ENCODE measurements at places on chromosomes 3 and 15. TPM values are rescaled to one million over a fixed set of nuclear protein-coding genes. Genes with fewer than 3 reads are reported as not detected.

GRCh38 chr3:30578479-30578878 lies 27.9 kb upstream of the TGFBR2 start:
- H3K27me3 ChIP-seq = no peaks in the 10 kb centered on the region
- H3K4me1 ChIP-seq = peaks cover 17% of the 10 kb centered on the region
- H3K36me3 ChIP-seq = no peaks in the 10 kb centered on the region

DNA sequence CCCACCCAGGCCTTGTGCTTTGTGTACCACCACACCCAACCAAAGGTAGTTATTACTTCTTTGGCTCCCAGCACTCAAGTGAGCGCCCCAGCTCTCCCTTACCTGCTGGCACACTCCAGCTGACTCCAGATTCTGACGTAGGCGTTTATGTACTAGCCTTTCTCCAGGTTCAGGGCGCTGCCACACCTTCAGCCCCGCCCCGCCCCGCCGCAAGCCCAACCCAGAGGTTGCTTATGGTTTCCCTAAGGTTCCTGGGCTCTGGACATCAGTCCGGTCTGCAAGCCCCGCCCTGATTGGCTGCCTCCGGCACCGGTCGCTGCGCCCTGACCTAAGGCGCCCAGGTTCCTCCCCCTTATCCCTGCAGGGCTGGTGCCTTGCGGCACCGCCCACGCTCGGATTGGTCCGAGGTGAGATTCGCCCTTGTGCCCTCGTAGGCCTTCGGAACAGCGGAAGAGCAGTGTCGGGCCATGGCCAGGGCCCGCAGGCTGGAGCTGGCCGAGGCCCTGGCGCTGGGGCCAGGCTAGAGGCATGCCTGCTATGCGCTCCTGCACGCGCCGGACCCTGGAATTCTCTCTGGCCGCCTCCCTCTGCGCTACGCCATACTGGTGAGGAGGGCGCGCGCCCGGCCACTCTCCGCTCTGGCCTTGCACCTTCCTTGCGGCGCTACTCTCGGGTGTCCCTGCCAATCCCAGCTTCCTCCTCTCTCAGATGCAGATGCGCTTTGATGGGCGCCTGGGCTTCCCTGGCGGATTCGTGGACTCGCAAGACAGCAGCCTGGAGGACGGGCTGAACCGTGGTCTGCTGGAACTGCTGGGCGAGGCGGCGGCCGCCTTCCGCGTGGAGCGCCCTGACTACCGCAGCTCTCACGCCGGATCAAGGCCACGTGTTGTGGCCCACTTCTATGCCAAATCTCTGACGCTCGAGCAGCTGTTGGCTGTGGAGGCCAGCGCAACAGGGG lies 19.8 kb upstream of the NUDT16 start:
- H3K4me1 ChIP-seq = peaks cover 5% of the 10 kb centered on the region
- peak overlapping the region; percentile 70 for H3K4me3 ChIP-seq
- H3K36me3 ChIP-seq = peaks cover 2% of the 10 kb centered on the region
- DNase-seq = peak; percentile 14

- no peaks in the 10 kb centered on the region for H3K36me3 ChIP-seq
- no peak for DNase-seq
- no peak overlapping the region for H3K4me3 ChIP-seq
- no peak overlapping the region for H3K27ac ChIP-seq
- peaks cover 2% of the 10 kb centered on the region for H3K4me1 ChIP-seq
- no peaks in the 10 kb centered on the region for H3K27me3 ChIP-seq
Observed at GRCh38 chr3:178302966-178303930, 233.0 kb upstream of the KCNMB2 start.

SAXO2 gene
- 2.4 TPM for total RNA-seq

DNA sequence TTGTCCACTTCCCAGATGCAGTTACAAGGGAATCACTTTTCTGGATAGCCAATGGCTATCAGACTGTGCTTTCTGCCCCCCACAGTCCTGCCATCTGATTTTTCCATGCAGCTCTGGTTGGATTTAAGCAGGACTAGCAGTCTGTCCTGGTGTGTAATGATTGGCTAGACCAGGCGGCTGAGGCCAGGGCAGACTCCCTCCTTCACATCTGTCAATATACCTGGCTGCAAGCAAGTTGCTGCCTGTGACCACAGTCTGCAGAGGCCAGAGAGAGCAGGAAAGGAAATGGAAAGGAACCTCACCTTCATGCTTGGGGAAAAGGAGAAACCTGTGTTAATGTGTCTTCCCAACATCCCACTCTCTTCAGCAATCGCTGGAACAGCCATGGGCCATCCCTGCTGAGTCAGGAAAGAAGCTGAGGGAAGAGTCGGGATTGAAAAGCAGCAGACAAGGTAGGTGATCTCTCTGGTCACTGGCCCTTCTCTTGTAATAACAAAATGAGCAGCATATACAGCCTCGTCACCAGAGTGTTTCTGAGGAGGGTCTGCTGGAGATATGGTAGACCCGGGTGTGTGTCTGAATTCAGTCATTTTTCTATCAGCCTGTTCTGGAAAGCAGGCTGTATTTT lies 126.7 kb upstream of the PHLDB2 start:
- no peak overlapping the region for H3K4me3 ChIP-seq
- H3K27me3 ChIP-seq = no peaks in the 10 kb centered on the region
- H3K4me1 ChIP-seq = peaks cover 14% of the 10 kb centered on the region
- DNase-seq = no peak
- no peak overlapping the region for H3K27ac ChIP-seq
- H3K36me3 ChIP-seq = peaks cover 14% of the 10 kb centered on the region

MST1R gene
- total RNA-seq = 0.74 TPM

DNA sequence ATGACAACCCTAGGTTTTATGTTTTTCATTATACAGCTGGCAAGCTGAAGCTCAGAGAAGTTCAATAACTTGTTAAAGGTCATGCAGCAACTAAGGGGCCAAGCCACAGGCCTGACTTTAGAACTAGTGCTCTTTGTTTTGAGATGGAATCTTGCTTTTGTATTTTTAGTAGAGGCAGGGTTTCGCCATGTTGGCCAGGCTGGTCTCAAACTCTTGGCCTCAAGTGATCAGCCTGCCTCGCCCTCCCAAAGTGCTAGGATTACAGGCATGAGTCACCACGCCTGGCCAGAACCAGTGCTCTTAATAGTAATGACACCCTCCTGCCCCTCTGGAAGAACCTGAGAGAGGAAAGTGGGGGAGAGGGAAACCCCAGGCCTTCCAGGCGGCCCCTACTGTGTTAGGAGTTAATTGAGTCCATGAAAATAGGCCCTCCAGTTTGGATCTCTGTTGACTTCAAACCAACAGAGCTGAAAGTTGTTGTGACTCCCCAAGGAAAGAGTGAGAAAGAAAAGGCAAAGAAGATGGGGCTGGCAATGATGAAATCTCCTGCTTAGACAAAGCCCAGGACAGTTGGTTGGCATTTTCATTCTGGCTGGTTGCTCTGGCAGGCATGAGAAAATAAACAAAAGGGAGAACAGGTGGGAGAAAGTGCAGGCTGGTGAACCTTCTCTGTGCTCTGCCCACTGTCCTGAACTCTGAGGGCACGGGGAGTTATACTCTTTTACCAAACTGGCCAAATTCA lies 3.6 kb upstream of the PRRT3 start:
- peaks cover 14% of the 10 kb centered on the region for H3K4me1 ChIP-seq
- no peaks in the 10 kb centered on the region for H3K27me3 ChIP-seq
- peaks cover 3% of the 10 kb centered on the region for H3K36me3 ChIP-seq

DNA sequence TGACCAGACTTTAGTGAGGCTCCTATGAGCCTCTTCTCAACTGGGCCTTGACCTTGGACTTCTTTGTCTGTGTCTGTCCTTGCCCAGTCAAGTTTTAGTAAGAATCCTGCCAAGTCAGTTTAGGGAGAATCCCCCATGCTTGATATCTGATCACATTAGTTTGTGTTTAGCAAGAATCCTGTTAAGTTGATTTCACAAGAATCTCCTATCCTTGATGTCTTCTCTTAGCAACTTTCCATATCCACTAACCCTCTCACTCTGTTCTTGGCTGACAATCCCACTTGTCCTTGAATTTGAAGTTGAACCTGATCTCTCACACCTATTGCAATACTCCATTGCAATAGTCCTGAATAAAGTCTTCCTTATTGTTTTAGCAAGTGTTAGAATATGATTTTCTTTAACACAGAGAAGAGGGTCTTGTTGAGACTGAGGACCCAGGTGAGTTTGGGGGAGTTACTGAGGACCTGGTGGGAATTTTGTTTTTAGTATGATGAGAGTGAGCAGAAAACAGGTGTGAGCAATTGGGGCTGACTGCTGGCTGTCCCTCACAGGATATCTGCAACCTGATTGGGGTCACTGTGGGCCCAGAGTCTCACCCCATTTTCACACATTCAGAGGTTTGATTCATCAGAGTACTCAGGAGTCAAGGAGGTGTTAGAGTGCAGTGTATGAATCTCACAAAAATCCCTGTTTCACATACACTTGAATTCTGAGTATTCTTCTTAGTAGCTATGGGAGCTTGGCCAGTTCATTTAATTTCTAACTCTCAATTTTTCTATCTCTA lies 39.9 kb upstream of the TNFAIP8L3 start:
- no peak overlapping the region for H3K27ac ChIP-seq
- no peak overlapping the region for H3K4me3 ChIP-seq
- H3K27me3 ChIP-seq = peaks cover 7% of the 10 kb centered on the region
- no peaks in the 10 kb centered on the region for H3K36me3 ChIP-seq
- no peaks in the 10 kb centered on the region for H3K4me1 ChIP-seq
- DNase-seq = no peak

- no peak within 1 kb of the TSS for H3K27ac ChIP-seq
- peak; percentile 37 for DNase-seq
- H3K4me3 ChIP-seq = peak within 1 kb of the TSS; percentile 58
- peaks cover 2% of the 10 kb centered on the region for H3K36me3 ChIP-seq
- H3K27me3 ChIP-seq = peaks cover 44% of the 10 kb centered on the region
- H3K4me1 ChIP-seq = peaks cover 2% of the 10 kb centered on the region
Observed at GRCh38 chr15:82647045-82647834, at the start of gene CPEB1. Gene CPEB1 (minus strand): TSS chr15:82647363. CDS start chr15:82628459, 18,904 bp downstream.

- H3K36me3 ChIP-seq = peaks cover 2% of the 10 kb centered on the region
- no peaks in the 10 kb centered on the region for H3K27me3 ChIP-seq
- no peak overlapping the region for H3K4me3 ChIP-seq
- DNase-seq = no peak
- H3K4me1 ChIP-seq = peaks cover 6% of the 10 kb centered on the region
Observed at GRCh38 chr3:177982034-177982433, 554.2 kb upstream of the KCNMB2 start.

DNA sequence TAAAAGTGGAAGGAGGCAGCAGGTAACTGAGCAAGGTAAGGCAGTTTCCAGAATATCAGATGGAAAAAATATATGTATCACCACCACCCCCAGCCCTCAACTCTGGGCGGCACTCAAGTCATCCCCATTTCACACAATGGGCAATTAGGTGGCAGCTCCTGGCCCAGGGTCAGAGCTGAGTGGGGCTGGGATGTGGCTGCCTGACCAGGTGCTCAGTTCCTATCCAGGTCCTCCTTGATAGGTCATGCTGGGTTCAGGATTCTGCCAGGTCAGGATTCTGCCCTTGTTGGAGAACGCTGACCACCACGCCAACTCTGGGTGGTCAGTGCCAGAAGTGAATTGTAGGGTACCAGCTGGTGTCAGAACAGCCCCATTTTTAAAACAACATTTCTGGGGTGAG lies 29.5 kb downstream of the RAB6B start:
- no peaks in the 10 kb centered on the region for H3K4me1 ChIP-seq
- no peaks in the 10 kb centered on the region for H3K27me3 ChIP-seq
- no peak overlapping the region for H3K27ac ChIP-seq
- H3K4me3 ChIP-seq = no peak overlapping the region

DNA sequence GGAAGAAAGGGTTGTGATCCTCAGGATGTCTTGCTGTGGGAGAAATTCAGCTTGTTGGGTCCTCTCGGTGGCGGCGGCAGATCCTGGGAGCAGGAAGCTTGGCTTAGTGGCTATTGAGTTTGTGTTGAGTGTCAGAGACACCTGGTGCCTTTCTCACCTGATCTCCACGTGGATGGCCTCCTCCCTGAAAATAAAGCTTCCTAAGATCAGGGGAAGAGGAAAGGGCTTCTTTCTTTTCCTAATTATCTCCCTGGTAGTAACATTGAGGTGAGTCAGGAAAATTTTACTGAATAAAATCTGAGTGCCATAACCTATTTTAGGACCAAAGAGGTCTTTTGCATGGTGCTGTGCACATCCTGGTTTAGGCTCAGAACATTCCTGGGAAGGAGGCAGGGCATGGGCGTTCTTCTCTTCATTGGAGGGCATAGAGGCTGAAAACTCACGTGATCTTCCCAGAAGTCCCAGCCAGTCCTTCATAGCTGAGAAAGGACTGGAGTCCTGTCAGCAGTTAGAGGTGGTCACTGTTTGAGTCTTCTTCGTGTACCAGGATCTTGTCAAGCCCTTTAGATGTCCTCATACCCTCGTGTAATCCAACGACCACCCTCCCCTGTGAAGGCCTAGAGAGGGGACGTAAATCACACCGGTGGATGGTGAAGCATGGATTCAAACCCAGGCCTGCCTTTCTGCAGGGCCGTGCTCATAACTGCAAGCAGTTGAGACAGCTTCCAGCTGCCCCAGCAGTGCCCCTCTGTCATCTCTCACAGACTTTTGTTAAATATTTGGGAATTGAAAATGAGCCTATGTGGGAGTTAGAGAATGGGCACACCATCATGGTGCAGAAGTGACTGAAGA lies 1.1 kb downstream of the CMTM8 start:
- H3K27me3 ChIP-seq = peaks cover 20% of the 10 kb centered on the region
- no peak overlapping the region for H3K27ac ChIP-seq
- H3K4me3 ChIP-seq = peak overlapping the region; percentile 81
- peak; percentile 10 for DNase-seq

- H3K27ac ChIP-seq = no peak overlapping the region
- no peak for DNase-seq
Observed at GRCh38 chr15:87420017-87420416, 836.5 kb downstream of the NTRK3 start.

DNA sequence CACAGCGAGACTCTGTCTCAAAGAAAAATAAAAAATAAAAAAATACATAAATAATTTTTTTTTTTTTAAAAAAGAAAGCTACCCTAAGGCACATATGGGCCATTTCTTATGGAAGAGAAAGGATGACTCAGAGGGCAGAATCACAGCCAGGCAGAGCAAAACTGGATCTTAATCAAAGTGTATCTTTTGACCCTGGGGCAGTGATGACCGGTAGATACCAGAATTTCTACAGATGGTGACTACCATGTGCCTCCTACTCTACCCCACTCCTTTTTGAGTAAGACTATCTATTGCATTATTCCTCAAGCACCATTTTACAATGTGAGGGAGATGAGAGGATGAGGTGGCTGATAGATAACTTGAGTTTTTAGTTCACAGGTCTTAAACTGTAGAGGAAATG lies 26.0 kb downstream of the TARS3 start:
- no peak overlapping the region for H3K4me3 ChIP-seq
- peaks cover 42% of the 10 kb centered on the region for H3K36me3 ChIP-seq
- H3K4me1 ChIP-seq = peaks cover 31% of the 10 kb centered on the region
- H3K27me3 ChIP-seq = no peaks in the 10 kb centered on the region
- H3K27ac ChIP-seq = no peak overlapping the region
- no peak for DNase-seq

DNA sequence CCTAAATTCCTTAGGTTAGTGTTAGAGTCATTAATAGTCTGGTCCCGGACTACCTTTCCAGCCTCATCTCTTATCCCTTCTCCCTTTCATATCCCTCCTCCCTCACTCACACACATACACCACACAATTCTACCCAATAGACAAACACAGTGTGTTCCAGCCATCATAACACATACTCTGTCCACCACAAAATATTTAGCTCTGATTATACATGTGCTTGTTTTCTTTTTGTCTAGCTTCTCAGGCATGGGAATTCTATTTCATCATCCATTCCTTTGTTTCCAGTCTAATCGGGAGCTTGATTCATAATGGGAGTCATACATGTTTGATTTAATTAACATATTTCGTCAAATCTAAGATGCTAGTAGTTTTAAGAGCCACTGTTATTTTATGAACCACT lies 161.8 kb upstream of the BFSP2 start:
- H3K27ac ChIP-seq = no peak overlapping the region
- no peak for DNase-seq

GRCh38 chr3:1953536-1953935 lies 145.1 kb upstream of the CNTN4 start:
- no peak overlapping the region for H3K4me3 ChIP-seq
- H3K27ac ChIP-seq = no peak overlapping the region
- no peak for DNase-seq
- no peaks in the 10 kb centered on the region for H3K36me3 ChIP-seq
- no peaks in the 10 kb centered on the region for H3K4me1 ChIP-seq
